ENCODE measurements at places on chromosomes 12 and 14. TPM values are rescaled to one million over a fixed set of nuclear protein-coding genes. Genes with fewer than 3 reads are reported as not detected.

TMTC1 gene
- 1.4 TPM for total RNA-seq

FAM186B gene
- total RNA-seq, result 0.37 TPM

GRCh38 chr12:124939079-124939420, 24.6 kb upstream of the UBC start:
- peaks cover 16% of the 10 kb centered on the region for H3K4me1 ChIP-seq
- no peaks in the 10 kb centered on the region for H3K27me3 ChIP-seq
- H3K36me3 ChIP-seq, result peaks cover 11% of the 10 kb centered on the region
- no peak overlapping the region for H3K4me3 ChIP-seq
- peak; percentile 51 for DNase-seq
- H3K27ac ChIP-seq, result no peak overlapping the region

DNA sequence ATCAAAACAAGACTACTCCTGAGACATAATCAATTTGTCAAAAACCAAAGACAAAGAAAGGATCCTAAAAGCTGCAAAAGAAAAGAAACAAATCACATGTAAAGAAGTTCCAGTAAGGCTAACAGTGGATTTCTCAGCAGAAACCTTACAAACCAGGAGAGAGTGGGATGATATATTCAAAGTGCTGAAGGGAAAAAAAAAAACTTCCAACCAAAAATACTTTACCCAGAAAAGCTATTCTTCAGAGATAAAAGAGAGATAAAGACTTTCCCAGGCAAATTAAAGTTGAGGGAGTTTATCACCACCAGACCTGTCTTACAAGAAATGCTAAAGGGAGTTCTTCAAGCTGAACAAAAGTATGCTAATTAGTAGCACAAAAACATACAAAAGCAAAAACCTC, 91.9 kb upstream of the PPP2R5C start:
- peaks cover 31% of the 10 kb centered on the region for H3K27me3 ChIP-seq
- H3K4me1 ChIP-seq, result no peaks in the 10 kb centered on the region
- no peak for DNase-seq
- no peak overlapping the region for H3K27ac ChIP-seq
- no peak overlapping the region for H3K4me3 ChIP-seq

DNA sequence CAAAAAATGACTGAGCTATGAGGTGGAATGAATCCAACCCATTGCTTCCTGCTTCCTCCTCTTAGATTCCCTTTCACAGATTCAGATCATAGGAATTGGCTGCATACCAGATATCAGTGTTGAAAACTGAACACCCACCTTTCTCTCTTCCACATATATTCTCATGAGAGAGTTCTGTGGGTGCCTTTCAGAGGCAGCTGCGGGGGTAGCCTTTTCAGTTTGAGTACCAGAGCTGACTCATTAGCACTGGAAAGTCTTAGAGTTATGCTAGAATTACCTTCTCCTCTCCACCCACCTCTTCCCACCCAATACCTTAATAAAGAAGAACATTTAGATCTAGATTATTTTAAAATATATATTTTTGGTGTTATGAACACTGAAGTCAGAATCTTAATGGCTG, 495.4 kb upstream of the SEL1L start:
- no peak overlapping the region for H3K4me3 ChIP-seq
- no peaks in the 10 kb centered on the region for H3K4me1 ChIP-seq
- H3K27ac ChIP-seq, result no peak overlapping the region
- H3K36me3 ChIP-seq, result no peaks in the 10 kb centered on the region

DNA sequence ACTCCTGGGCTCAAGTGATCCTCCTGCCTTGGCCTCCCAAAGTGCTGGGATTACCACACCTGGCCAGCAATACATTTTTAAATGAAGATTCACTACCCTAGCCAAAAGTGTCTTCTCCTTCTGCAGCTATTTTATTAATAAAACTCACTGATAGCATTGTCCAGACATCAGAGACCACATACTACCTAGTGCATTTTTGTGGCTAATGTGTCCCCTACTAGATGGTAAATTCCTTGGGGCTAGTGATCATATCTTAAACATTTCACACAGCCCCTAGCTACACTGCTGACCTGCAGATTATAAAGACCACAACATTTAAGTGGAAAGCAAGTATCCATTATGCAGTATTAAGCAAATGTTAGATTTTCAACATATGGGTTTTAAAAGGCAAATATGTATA, 17.0 kb downstream of the DTD2 start:
- H3K4me1 ChIP-seq, result no peaks in the 10 kb centered on the region
- no peak for DNase-seq

GRCh38 chr12:67772267-67773169, 124.0 kb downstream of the DYRK2 start:
- DNase-seq, result no peak
- no peak overlapping the region for H3K27ac ChIP-seq
- H3K27me3 ChIP-seq, result peaks cover 1% of the 10 kb centered on the region
- H3K4me3 ChIP-seq, result no peak overlapping the region

- H3K4me3 ChIP-seq, result no peak overlapping the region
- no peak overlapping the region for H3K27ac ChIP-seq
- H3K36me3 ChIP-seq, result no peaks in the 10 kb centered on the region
- H3K27me3 ChIP-seq, result no peaks in the 10 kb centered on the region
- DNase-seq, result no peak
- no peaks in the 10 kb centered on the region for H3K4me1 ChIP-seq
Observed at GRCh38 chr12:30548203-30548602, 147.5 kb downstream of the IPO8 start.

- H3K36me3 ChIP-seq, result peaks cover 35% of the 10 kb centered on the region
- DNase-seq, result no peak
- H3K27me3 ChIP-seq, result no peaks in the 10 kb centered on the region
- peak overlapping the region; percentile 5 for H3K4me3 ChIP-seq
- peak overlapping the region; percentile 53 for H3K27ac ChIP-seq
Observed at GRCh38 chr12:122403115-122403770, 19.2 kb downstream of the CLIP1 start.

Data from activated T-helper 2 cell treated with anti-CD3 and anti-CD28 coated beads, Interferon-gamma antibody, Interleukin-2, Interleukin-4, amounts not matched to agents 10 μg/mL and 5 μg/mL and 100 μg/mL, durations not matched to agents 14 hours and 24 hours and 36 hours (primary cell).